ENCODE measurements at places on chromosomes 11 and 22.

GRCh38 chr11:108985945-108986279, 321.0 kb downstream of the DDX10 start:
- DNase-seq = no peak

GRCh38 chr22:36510966-36511881, 4.4 kb upstream of the FOXRED2 start:
- peak; percentile 68 for DNase-seq

DNA sequence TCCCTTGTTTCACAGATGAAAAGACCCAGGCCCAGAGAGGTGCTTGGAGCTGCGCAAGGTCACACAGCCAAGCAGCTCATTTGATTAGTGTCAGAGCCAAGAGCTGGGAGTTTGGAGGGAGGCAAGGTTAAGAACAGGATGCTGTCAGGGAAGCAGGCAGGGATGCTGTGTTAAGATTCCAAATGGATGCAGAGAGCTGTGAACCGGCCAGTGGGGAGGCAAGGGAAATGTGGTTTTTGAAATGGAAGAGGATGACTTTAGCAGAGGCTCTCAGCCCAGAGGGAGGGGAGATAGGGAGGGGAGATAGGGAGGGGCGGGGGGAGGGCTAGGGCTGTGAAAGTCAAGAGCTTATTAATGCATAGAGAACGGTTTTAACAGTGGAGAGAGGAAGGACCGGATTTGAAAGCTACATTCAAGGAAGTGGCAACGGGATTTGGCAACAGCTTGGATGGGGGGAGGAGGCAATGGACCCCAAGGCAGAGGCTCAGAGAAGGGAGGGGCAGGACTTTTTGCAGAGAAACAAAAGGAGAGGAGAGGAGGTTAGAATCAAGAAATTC, 13.0 kb downstream of the RTN4RL2 start:
- DNase-seq = no peak

DNA sequence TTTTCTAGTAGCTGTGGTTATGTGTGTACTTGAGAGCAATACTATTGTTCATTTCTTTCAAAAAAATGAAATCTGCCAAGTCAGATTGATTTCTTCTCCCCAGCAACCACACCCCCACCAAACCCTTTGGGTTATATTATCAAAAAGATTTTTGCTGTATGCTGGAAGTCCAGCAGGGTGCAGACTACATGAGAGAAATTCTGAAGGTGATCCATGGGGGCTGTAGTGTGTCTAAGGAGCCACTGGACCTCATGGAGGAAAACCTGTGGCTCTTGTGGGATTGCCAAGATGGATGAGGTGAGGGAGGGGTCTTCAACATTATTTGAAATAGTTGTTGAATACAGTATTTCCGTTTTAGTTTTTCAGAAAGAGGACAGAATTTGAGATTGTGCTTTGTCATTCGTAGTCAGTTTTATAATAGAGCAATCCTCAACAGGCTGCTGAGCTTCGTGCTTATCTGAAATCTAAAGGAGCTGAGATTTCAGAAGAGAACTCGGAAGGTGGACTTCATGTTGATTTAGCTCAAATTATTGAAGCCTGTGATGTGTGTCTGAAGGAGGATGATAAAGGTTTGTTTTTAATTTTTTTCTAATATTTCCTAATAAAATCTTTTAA, 3.1 kb downstream of the EIF3M start:
- peak; percentile 39 for DNase-seq

- DNase-seq = no peak
These were observed 206.5 kb downstream of the CTTN start for GRCh38 chr11:70604630-70605467.

DNA sequence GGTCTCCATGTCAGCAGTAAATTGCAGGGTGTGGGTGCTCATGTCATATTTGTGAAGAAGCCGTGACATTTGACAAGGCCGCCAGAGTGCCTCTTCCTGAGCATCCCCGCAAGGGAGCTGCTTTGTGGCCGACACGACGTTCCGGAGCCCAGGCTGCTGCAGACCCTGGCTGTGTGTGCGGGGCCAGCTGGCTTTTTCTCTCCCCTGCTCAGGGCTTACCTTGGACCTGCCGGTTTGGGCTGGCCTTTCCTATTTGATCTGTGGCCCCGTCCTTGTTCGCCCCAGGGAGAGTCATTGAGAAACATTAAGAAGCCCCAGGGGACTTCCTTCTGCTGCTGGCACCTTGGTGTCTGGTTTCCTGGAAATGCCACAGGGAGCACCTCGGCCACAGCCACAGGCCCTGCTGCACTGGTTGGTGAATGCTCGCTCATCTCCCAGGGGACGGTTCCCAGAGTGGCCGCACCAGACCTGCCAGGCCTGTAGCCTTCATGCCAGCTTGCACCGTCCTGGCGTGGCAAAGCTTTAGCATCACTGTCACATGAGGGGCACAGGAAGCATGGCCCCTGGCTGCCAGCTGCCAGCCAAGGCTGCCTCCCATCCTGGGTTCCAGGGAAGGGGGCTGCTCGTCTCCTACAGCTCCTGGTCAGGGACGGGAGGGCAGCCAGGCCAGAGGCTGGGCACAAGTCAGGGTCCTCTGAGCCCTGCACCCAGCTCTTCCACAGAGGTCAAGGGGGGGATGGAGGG, 5.4 kb downstream of the GRK2 start:
- DNase-seq = no peak

Measured in HEK293T (cell line).